H9 (cell line): ENCODE measurements at places on chromosomes 5 and 9. TPM values are rescaled to one million over a fixed set of nuclear protein-coding genes. Genes with fewer than 3 reads are reported as not detected.

C5orf58 gene
- 0.90 and 1.4 TPM in 2 replicates for total RNA-seq

NR6A1 gene
- total RNA-seq: 98.9 and 99.3 TPM in 2 replicates

TEK gene
- total RNA-seq: 1.6 and 1.8 TPM in 2 replicates

TRPM6 gene
- total RNA-seq: 0.57 and 0.86 TPM in 2 replicates

FBP1 gene
- 1.9 and 2.2 TPM in 2 replicates for total RNA-seq

PLPP7 gene
- 1.9 and 2.4 TPM in 2 replicates for total RNA-seq

ACO1 gene
- 44.5 and 45.0 TPM in 2 replicates for total RNA-seq

SH3TC2 gene
- total RNA-seq: not detected in 2 replicates

FBP2 gene
- not detected in 2 replicates for total RNA-seq

GABRB2 gene
- total RNA-seq: 0.20 and 0.26 TPM in 2 replicates

MYMK gene
- total RNA-seq: not detected in 2 replicates

CDC20B gene
- 0.18 and 0.26 TPM in 2 replicates for total RNA-seq

FREM1 gene
- 0.35 and 0.44 TPM in 2 replicates for total RNA-seq

PCDHA1 gene
- total RNA-seq: 0.44 and 0.61 TPM in 2 replicates

TMEM267 gene
- total RNA-seq: 3.1 and 5.1 TPM in 2 replicates

INSL4 gene
- not detected in 2 replicates for total RNA-seq

KLHL3 gene
- total RNA-seq: 11.8 and 12.8 TPM in 2 replicates

PCDHGB6 gene
- 5.5 and 6.0 TPM in 2 replicates for total RNA-seq

PCDHA9 gene
- total RNA-seq: 0.46 and 0.55 TPM in 2 replicates

GOLPH3 gene
- 98.0 and 98.7 TPM in 2 replicates for total RNA-seq

MUSK gene
- total RNA-seq: not detected in 2 replicates

OGN gene
- total RNA-seq: not detected in 2 replicates

RECK gene
- 9.5 and 10.3 TPM in 2 replicates for total RNA-seq

SPAG8 gene
- 0.46 and 0.50 TPM in 2 replicates for total RNA-seq

BARHL1 gene
- total RNA-seq: not detected in 2 replicates
